ENCODE measurements at places on chromosomes 2 and 18. TPM values are rescaled to one million over a fixed set of nuclear protein-coding genes. Genes with fewer than 3 reads are reported as not detected.

DNA sequence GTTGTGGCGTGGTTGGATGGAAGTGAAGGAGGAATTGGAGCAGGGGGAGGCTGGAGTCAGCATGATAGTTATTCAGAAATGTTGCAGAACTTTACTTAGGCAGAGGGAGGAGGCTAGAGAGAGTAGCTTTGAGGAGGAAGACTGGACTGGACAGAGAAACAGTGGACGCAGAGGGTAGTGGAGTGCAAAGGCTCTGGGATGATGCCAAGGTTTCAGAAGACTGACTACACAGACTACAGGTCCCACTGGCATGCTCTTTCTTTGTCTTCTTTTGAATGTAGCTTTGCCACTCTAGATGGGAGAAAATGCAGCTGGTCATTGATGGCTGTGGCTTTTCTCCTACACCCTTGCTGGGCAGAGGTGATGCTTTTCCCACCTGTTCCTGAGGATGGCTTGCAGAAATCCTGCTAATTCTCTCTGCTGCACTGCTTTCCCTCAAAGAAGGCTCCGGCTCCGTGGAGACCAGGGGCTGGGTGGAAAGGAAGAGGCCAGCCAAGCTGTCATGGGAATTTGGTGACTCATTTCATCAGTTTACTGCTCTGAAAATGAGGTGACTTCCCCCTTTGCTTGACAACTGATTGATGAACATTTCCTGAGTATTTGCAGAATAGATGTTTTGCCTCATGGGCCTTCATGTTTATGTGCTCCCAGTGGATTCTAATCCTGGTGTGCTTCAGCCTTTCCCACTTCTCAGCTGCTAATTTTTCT, 42.4 kb downstream of the MEIS1 start:
- no peak for DNase-seq

DNA sequence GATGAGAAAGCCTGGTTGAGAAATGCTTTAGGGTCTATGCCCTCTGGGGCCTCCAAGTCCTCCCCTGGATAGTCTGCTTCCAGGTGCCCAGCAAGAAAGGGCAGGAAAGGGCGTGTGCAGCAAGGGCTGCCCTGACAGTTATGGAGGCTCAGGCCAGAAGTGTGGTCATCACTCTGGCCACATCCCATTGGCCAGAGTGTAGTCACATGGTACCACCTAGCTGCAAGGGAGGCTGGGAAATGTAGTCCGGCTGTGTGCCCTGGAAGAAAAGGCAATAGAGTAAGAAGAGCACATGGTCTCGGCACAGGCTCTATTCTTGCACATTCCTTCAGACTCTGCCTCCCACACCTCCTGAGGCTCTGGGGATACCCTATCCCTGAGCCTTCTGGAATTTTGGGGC, 35.7 kb downstream of the ODC1 start:
- DNase-seq, result no peak

DNA sequence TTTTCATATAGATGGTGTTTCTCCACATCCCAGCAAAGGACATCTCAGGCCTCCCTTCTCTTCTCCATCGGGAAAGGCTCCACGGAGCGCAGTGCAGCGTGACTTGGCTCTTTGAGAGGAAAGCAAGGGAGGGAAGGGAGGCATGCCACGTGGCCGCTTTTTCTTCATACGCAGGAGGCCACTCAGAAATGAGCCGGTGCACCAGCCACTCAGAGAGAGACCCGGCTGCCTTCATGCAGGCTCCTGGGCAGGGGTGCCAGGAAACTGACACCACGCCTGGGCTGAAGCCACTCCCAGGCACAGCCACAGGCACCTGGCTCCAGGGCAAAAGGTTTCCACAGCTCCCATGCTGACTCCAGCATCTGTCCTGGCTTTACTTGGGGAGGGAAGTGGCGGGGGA, 11.1 kb upstream of the LOXHD1 start:
- no peak for DNase-seq

- DNase-seq, result no peak
Observed at GRCh38 chr2:66456183-66457041, 21.5 kb downstream of the MEIS1 start.

DNA sequence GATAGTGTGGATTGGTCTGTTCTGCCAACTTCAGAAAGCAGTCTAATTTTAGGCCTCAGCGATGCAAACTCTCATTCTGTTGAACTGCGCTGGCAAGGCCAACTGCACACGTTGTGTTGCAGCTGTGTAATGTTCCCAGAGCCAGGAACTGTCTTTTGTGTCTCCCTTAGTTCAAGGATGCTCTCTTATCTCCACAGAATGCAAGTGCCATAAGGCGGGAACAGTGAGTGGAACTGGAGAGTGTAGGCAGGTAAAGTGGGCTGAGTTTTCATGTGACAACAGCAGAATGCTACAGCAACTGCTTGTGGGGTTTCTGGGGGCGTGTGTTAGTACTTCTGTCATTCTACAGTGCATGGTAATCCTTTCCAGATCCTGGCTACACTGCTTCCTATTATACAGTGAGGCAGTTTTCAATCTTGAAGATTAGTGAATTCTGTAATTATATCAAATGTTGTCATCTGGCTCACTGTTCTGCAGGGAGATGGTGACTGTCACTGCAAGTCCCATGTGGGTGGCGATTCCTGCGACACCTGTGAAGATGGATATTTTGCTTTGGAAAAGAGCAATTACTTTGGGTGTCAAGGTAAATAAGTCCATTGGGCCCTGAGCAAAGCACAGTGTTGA, 125.8 kb downstream of the LAMA3 start:
- no peak for DNase-seq

DNA sequence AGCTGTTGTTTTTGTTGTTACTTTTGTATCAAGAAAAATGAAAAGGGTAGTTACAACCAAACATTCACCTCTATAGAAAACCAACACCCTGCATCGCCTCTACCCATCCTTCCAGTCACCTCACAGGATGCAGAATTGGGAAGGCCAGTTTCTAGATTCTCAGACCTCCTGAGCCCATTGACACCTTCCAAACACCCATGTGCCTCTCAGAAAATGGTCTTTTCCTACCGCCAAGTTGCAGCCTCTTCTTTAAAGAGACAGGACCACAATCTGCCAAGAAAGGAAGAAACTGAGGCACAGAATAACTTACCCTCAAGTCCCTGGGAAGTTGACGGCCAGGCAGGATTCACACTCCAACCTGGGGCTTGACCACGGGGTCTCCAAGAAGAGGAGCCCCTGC, 101.4 kb downstream of the TNS1 start:
- DNase-seq, result no peak

GRCh38 chr2:38484957-38485356, 107.9 kb upstream of the ATL2 start:
- DNase-seq, result no peak

CPO gene
- not detected for total RNA-seq

DNA sequence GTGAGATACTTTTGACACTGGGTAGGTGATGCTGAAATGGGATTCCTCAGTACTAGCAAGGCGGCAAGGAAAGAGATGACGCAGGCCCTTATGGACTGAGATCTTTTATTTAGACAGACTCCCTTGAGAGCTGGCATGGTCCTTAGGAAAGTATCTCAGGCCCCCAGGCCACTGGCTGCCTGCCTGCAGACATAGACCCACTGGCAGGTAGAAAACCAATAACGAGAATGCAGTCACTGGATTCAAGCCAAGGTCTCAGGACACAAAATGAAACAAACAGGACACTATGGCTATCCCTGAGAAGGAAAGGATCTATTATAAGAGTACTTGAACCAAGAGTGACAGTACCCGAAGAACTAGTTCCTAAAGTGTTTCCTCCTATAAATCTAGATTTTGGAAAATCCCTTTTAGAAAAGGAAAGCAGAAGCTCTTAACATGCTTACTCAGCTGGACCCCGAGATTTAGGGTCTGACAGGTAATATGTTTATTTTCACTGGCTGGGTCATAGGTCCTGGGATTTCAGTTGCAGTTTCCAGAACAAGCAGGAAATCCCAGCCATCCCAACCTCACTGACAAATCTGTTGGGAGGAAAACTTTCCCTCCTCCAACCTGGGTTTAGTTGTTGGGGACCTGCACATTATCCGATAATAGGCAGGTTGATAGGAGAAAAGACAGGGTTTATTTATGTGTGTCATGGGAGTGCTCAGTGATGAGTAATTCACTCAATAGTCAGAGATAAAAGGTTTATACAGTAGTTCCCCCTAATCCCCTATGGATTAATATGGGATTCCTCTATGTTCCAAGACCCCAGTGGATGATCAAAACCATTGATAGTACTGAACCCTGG, 44.5 kb downstream of the COMMD1 start:
- DNase-seq, result no peak

All from spleen (tissue), 13 donors.